ENCODE measurements at places on chromosomes 7 and 10.

DNA sequence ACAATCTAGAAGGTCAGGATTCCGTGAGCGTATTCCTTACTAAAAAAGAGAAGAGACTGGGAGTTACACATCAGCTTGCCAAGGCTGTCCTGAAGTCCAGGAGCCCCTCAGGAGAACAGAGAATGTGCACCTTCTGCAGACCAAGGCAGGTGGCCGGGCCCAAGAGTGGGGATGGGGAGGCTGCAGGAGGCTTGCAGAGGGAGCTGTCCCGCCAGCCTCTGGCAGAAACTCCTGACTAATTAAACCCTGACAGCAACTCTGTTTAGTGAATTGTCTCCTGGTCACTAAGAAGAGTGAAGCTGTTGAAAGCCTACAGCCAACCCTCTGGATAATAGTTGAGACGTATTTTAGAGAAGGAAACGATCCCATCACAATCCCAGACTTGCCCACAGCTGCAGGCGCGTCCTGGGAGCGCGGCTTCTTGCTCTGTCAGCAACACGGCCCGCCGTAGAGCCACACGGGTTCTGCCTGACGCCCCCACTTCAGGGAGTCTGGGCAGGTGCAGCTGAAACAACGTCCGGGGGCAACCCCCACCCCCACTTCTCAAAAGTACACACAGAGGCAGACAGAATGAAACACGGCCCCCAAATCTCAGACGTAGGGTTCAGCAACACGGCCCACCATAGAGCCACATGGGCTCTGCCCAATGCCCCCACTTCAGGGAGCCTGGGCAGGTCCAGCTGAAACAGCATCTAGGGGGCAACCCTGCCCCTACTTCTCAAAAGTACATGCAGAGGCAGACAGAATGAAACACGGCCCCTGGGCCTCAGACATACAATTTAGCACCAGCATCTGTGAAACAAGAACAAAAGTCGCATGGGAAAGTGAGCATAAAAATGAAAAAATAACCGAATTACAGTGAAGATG lies 45.2 kb downstream of the DIP2C start:
- DNase-seq = no peak

- DNase-seq = no peak
These were observed 13.9 kb downstream of the DNAJC1 start for GRCh38 chr10:21989453-21990154.

DNA sequence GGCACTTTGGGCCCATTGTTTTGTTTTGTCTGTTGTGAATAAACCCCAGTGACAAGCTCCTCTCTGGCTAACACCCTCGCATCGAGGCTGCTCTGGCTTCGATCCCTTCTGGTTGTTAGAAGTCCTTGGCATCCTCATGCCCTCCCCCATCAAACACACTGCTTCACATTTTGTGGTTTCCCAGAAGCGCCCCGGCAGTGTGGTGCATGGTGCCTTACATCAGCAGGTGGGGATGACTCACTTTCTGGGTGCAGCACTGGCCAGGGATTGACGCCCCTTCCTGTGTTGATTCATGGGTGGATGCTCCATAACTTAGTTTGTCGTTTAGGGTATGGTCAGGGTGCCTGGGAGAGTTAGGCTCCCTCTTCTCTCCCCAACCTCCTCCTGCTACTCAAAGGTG lies 51.4 kb downstream of the PLPP4 start:
- no peak for DNase-seq

- DNase-seq = no peak
These were observed 138.6 kb downstream of the DIP2C start for GRCh38 chr10:550665-551372.

DNA sequence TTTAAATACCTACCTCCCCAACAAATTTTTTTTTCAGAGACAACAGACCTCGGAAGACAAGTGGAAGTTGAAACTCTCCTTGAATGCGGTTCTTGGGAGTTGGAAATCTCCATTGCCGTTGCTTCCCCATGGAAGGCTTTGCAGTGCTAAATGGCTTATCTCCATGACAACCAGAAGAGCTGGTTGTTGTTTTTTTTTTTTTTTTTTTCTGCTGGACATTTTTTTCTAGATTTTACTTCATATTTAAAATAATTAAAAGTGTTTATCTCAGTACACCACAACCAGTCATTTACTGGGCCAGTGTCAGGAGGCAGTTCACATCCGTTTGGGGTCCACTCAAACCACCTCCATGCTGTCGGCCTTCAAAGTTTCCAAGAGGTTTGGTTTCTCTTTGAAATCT lies 348.5 kb upstream of the PRKCQ start:
- DNase-seq = no peak

DNA sequence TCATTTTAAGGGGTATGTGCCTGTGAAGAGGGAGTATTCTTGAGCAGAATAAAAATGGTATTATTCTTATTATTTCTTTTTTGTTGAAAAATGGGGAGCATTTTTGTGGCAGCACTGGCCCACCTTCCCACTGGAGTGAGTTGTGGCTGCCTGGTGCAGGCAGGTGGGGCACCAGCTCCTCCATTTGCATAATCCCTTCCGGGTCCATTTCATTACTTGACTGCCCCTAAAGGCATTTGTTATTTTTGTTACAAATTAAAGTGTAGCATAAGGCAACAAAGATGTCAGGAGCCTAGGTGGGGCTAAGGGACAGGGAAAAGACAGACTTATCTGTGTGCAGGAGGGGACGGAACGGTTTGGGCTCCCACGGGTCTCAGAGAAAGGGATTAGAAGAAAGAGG lies 26.8 kb downstream of the GOLGA7B start:
- DNase-seq = no peak

- DNase-seq = no peak
These were observed 162.0 kb upstream of the PLXNA4 start for GRCh38 chr7:132738254-132738653.

DNA sequence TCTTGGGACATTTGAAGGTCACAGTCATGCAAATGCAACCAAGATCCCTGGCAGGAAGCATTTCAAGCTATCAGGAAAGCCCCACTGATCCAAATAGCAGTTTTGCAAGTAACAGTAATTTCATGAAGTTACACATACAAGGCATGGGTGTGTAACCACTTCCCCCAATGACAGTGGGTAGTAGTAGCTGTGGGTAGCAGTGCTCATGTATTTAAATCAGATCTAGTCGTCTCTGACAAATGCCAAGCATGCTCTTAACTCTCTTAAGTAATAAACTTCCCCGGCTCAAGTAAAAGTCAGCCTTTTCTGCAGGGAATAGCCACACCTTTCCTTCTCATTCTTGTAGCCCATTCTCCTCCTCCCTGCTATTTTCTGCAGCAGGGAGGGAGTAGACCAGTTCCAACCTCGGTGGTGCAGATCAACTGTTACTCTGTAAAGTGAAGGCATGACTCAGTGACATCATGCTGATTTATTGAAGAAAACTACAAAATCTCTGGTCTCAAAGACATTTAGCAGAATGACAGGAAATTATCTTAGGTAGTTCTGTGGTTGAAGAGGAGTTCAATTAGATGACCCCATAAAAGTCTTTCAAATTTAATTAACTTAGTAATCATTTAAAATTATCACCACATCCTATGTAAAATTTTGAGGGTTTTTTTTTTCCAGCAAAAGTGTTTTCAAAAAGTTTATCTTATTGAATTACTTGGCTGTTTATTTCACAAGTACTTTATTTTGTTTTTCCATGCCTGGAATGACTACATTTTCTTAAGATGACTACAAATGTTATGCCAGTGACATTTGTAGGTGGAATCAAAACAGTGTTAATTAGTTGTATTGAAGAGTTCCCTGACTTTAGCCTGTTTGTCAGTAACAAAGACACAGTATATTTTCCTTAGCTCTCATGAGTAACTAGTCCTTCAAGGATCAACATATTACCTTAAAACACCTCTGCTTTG lies 568.3 kb downstream of the INHBA start:
- DNase-seq = no peak

DNA sequence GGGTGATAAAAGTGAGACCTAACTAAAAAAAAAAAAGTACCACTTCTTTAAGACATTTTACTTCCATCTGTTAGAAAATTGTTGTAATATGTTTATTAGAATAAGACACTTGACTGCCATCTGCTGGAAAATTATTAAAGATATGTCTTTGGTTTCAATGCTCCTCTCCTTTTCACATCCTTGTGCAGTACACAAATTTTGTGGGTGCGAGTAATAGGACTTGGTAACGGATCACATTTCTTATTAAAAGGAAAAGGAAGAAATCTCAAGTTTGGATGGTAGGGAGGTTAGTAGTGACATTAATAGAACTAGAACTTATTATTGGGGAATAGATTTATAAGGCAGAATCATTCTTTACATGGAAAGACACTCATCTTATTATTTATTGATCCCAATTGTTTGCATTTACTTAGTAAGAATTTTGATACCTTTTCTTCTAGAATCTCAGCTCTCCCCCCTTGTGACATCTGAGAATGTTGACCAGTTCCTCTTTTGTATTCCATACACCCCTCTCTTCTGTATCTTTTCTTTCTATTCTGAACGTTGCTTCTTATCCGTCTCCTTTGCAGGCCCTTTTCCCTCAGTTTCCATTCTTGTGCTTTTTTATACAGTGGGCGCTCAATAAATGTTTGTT lies 43.0 kb upstream of the RPA3 start:
- peak; percentile 85 for DNase-seq

Data from NCI-H1694 (cell line).